ENCODE measurements at places on chromosomes 11 and 22. TPM values are rescaled to one million over a fixed set of nuclear protein-coding genes. Genes with fewer than 3 reads are reported as not detected.

DNA sequence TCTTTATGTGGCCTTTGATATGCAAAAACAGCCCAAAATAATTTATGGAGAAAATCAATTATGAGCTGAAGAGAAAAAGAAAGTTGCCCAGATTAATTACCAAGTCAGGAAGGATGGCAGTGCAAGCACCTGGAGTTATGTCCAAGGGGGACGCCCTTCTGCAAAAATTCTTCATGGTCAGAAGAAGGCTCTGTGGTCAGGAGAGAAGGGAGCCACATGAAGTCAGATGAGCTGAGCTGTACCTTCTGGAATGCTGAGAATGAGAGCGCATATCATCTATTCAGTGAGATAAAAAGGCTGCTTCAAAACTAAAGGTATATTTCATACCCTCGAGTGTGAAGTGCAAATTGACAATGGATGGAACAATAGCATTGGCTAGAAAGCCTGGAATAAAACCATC lies 607.4 kb downstream of the NTM start:
- DNase-seq = no peak

- no peak for DNase-seq
Measured at GRCh38 chr11:114259124-114259526, 37.1 kb upstream of the NNMT start.

- DNase-seq = no peak
Measured at GRCh38 chr11:35077709-35078469, 61.1 kb upstream of the CD44 start.

DNA sequence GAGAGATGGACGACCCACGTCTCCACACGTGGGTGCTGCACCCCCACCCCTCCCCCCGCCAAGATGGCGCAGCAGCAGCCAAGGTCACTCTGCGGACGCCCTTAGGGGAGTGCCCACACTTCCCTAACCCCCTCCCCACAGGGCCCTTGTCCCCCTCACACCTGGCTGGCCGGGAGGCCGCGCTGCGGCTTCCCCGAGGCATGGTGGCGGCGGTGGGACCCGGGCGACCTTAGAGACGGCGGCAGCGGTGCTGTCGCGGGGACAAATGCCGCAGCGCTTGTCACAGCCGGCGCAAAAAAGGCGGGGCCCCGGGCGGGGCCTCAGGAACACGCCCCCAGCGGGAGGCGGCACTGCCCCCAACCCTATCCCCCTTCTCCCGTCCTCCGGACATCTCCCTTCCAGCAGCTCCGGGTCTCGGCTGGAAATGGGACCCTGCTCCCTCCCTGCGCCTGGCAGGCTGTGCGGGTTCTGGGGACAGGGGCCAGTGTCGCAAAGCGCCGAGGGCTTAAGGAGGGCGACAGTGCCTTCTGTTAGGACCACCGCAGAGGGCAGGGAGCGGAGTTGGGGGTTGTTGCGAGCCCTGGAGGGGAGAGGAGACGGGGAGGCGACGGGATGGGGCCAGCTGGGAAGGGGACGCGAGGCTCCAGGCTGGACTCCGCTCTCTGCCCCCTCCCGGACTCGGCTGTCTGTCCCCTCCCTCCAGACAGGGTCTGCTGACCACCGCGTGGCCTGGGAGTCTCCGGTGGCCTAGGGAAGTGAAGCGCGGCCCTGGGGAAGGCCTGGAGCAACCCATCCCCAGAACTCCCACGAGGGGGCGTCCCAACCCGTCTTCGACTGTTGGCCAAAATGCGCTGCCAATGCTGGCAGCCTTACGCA lies at the start of gene CHCHD10:
Gene CHCHD10 (minus strand): TSS at position 300 of the 876 bp plus-strand sequence. CDS start 98 bp downstream, at position 202.
- DNase-seq = peak; percentile 84

GRCh38 chr11:96313163-96313562 lies 29.8 kb downstream of the MAML2 start:
- no peak for DNase-seq

DNA sequence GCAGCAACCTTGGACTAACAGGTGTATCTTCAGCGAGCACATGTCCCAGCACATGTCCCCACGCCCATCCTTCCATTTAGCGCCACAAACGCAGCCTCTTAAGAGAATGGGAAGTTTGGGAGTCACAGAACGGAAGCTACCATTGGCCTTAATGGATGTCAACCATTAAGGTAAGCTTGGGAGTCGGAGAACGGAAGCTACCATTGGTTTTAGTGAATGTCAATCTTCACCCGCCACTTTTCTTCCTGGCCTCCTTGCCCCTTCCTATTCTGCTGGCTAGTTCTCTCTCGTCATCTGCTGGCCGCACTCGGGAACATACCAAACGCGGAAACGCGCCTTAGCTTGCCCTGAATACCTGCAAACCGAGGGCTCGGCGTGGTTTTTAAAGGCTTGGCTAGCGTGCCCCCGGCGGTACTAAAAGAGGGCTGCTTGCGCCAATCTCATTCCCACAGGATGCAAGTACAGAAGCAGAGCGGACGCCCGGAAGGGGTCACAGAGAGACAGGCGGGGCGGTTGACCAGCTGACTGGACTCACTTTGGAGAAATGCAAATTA lies 24.3 kb downstream of the GLYATL1 start:
- DNase-seq = no peak

Gene EMID1
- total RNA-seq = not detected

Data from activated naive CD4-positive, alpha-beta T cell treated with anti-CD3 and anti-CD28 coated beads, Interleukin-2, amount 50 U/mL, for 72 hours (primary cell).